Activated T-cell treated with anti-CD3 and anti-CD28 coated beads, Interleukin-2, amount 50 U/mL, for 48 hours (primary cell): ENCODE measurements at places on chromosomes 5 and 9.
A peak's percentile ranks its signal among the peaks of the same experiment; 100 is the strongest.

GRCh38 chr5:168747987-168748777 lies 169.0 kb upstream of the PANK3 start:
- peak; percentile 81 for DNase-seq

DNA sequence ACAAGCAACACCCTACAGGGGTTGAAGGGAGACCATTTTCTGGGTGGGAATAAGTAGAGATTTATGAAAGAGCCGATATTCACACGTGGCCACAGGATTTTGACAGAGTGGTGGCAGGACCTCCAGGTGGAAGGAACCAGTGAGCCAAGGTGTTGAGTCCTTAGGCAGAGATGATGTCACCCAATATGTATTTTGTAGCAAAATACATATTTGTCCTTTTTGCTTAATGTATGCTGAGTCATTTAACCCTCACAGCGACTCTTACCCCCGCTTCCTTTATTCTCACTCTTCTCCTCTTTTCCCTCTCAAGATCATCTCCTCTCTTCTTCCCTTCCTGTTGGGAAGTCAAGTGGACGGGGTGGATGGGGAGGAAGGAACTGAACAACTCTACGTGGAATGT lies 215.7 kb upstream of the S1PR3 start:
- DNase-seq: no peak

DNA sequence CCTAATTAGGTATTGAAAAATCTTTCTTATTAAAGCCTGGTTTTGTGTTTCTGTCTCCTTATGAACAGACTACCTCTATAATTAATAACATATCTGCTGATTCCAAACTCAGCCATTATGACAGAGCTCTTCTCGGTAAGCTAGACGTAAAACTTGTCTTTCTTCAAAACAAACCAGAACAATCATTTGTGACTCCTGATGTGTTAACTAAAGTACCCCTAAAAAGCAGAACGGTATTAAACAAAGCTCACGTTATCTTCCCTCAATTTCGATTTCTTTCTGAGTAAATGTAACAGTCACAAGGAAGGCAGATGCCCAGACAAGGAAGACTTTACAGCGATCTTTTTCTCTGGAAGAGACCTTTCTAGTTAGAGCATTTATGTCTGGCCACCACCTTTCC lies 1.8 kb downstream of the SEMA5A start:
- DNase-seq: no peak

DNA sequence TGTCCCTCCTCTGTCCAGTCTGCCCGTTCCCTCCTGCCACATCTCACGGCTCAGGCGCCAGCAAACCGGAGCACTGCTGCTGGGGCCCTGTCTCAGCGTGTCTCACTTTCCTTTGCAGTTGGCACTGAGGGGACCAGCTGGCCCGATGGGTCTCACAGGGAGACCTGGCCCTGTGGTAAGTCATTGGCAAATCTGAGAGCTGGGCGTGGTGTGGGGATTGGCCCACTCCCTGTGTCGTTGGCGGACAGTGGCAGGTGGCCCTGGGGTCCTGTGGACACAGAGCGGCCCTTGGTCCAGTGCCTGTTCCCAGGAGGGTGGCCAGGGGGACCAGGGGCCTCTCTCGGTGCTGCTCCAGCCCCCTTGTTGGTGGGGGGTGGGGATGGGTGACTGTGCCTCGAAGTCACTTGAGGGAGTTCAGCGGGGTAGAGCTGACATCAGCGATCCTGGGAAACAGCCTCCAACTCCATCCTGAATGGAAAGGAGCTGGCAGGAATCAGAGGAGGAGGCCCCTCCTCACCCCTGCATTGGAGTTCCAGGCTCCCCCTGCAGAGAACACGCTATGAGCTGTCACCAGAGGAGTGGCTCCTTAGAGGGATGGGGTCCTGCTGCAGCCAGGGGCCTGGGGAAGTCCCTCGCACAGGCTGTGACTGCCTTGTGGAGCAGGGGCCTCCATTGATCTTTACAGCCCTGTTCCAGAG lies 111.0 kb downstream of the COL5A1 start:
- DNase-seq: no peak

GRCh38 chr5:178341091-178341850 lies 108.7 kb upstream of the PHYKPL start:
- no peak for DNase-seq

DNA sequence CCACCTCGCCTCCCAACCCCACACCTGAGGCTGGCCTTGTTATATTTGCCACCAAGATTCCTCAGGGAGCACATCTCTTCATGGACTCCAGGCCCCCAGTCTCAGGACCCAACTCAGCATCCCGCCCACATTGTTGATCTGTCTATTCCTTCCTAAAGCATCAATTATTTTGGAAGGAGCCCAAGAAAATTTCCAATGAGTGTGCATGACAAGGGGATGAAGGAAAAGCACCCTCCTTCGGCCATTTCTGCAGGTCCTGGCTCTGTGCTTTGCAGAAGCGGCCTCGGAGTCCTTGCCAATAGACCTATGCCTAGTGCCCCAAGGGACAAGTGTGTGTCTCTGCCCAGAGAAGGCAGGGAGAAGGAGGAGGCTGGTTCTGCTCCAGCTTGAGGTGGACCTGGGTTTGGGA lies 273.2 kb downstream of the GADD45G start:
- no peak for DNase-seq

GRCh38 chr9:133960568-133961129 lies 31.5 kb downstream of the VAV2 start:
- DNase-seq: no peak

DNA sequence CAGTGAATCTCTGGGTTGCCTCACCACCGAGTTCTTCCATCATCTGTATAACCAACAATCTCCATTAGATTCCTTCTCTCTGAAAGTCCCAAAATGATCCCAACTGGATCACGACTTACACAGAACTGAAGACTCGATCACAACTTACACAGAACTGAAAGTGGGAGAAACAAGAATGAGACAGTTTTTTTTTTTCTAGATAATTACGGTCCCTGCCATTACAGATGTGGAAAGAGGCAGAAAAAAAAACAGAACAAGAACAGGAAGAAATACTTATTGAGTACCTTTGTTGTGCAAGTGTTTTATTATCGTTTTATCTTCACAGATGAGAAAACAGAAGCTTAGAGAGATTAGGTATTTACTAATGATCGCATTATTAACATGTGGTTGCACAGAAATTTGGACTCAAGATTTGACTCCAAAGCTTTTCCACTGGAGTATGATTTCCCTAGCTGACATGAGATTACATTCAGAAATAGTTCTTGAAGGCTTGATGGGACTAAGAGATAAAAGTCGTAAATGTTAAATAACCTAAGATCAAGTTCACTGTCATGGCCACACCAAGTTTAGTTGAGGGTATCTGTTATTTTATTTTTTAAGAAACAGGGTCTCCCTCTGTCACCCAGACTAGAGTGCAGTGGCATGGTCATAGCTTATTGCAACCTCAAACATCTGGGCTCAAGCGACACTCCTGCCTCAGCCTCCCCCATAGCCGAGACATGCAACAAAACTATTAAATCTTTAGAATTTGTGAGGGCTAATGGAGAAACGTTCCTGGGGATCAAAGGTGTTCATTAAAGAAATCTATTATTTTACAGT lies 8.9 kb downstream of the PLK2 start:
- DNase-seq: no peak

GRCh38 chr9:129972816-129973215 lies 70.2 kb downstream of the FNBP1 start:
- DNase-seq: peak; percentile 14

GRCh38 chr9:121870271-121870670 lies 218.8 kb downstream of the DAB2IP start:
- DNase-seq: no peak

GRCh38 chr9:124260769-124261603 lies 3.2 kb downstream of the NEK6 start:
- no peak for DNase-seq

GRCh38 chr5:125891061-125891725 lies 532.0 kb upstream of the GRAMD2B start:
- DNase-seq: no peak

GRCh38 chr5:75324791-75325190 lies 12.2 kb upstream of the HMGCR start:
- peak; percentile 45 for DNase-seq

GRCh38 chr9:132200706-132201105 lies 38.8 kb downstream of the NTNG2 start:
- no peak for DNase-seq

GRCh38 chr5:2866662-2867372 lies 115.3 kb upstream of the IRX2 start:
- no peak for DNase-seq

- no peak for DNase-seq
These were observed 37.3 kb upstream of the MAMDC2 start for GRCh38 chr9:70006306-70006705.

GRCh38 chr9:114046237-114046755 lies 31.8 kb downstream of the AMBP start:
- DNase-seq: no peak

DNA sequence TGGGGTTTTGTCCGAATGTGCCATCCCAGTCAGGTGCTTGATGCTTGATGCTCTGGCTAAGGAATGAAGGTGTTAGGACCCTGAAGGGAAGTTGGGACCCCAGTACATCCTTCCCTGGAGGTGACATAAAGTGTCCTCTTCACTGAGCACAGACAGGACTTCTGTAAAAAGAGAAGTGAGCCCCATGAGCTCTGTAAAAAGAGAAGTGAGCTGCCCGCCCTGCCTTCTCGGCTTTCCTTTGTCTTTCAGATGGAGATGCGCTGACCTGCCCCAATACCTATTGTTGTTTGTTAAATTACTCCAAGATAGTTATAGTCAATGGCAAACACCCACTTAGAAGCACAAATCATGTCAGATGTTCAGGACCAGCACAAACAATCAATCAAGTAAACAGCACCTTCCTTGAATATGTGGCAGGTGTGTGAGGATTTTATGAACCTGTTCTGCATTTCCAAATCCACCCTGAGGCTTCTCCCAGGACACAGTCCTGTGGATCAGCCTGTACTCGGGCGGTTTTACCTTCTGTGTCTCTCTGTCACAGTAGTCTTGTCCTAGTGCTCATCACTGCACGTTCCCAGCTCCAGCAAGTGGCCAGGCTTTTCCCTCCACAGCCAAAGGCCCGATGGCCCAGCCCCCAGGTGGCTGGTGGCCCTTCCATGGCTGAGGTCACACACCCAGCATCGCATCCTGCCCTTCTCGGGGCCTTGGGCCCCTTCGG lies 191.4 kb downstream of the MTRR start:
- no peak for DNase-seq

GRCh38 chr5:111993242-111993641 lies 236.2 kb upstream of the NREP start:
- no peak for DNase-seq

- peak; percentile 92 for DNase-seq
These were observed at the start of gene RASA1 for GRCh38 chr5:87267574-87268125. Gene RASA1, plus strand, starts transcription at chr5:87267883. Its CDS starts 569 bp downstream, at chr5:87268452.

DNA sequence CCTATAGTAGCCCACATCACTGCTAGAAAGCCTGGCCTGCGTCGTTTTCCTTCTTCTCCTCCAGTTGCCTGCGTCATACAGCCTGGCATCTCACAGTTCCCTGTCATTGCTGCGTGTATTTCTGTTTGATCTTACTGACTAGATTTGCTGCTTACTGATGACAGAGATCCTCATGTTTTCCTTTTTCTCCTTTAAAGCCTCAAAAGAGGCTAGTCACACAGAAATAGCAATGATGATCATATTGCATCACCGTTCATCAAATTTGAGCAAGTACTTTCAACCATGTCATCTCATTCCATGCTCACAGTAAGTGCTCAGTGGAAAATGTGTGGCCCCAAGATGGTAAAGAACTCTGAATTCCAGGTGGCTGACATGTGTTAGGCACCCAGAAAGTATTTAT lies 76.8 kb downstream of the MVB12B start:
- no peak for DNase-seq

GRCh38 chr5:131795879-131796792 lies 681 bp downstream of the FNIP1 start:
- DNase-seq: peak; percentile 60

DNA sequence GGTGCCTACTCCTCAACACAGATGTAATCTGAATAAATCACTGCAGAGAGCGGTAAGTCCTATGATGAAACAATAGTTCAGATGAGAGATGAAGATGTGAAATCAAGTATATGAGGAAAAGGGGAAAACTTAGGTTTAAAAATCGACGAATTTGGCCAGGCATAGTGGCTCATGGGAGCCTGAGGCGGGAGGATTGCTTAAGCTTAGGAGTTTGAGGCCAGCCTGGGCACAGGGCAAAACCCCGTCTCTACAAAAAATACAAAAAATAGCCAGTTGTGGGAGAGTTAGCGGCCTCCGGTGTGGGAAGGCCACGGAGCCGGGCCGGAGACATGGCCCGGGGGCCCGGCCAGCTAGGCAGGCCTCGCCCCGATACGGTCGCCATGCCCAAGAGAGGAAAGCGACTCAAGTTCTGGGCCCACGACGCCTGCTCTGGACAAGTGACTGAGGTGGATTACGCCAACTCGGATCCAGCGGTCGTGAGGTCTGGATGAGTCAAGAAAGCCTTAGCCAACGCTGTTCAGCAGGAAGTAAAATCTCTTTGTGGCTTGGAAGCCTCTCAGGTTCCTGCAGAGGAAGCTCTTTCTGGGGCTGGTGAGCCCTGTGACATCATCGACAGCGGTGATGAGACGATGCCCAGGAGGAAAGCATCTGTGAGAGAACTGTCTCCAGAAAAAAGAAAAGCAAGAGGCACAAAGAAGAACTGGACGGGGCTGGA lies 62.8 kb upstream of the SUB1 start:
- DNase-seq: peak; percentile 62

GRCh38 chr9:6098431-6098830 lies 83.0 kb upstream of the RANBP6 start:
- no peak for DNase-seq

- DNase-seq: no peak
These were observed 44.2 kb upstream of the NOTCH1 start for GRCh38 chr9:136589766-136590763.

DNA sequence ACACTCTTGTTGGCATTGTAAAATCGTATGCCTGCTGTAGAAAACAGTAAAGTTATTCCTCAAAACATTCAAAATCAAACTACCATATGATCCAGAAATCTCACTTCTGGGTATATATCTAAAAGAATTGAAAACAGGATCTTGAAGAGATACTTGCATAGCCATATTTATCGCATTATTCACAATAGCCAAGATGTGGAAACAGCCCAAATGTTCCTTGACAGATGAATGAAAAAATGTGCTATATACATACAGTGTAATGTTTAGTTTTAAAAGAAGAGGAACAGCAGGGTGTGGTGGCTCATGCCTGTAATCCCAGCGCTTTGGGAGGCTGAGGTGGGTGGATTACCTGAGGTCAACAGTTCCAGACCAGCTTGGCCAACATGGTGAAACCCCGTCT lies 234.1 kb upstream of the DAB2 start:
- DNase-seq: no peak

DNA sequence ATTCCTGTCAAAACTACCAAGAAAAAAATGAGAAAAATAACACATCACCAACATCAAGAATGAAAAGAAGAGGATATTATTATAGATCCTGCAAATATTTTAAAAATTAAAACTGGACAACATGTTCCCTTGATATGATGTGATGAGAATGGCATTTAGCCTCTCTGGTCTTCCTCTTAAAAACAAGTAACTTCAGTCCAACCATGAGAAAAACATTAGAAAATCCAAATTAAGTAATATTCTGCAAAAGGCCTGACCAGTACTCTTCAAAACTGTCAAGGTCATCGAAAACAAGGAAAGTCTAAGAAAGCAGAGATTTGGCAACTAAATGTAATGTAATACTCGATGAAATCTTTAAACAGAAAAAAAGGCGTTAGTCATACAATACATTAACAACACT lies 167.1 kb upstream of the SNX2 start:
- DNase-seq: no peak
